ENCODE measurements at places on chromosomes 5 and 9.

DNA sequence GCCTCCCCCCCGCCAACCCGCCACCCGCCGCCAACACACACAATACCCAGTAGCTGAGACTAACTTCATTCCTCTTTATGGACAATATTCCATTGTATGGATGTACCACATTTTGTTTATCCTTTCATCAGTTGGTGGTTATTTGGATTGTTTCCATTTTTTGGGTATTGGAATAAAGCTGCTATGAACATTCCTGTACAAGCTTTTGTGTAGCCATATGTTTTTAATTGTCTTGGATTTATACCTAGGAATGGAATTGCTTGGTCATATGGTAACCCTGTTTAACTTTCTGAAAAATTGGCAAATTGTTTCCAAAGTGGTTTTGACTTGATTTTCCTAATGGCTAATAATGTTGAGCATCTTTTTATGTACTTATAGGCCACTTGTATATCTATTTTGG lies 4.9 kb upstream of the UBTD2 start:
- no peak for DNase-seq

DNA sequence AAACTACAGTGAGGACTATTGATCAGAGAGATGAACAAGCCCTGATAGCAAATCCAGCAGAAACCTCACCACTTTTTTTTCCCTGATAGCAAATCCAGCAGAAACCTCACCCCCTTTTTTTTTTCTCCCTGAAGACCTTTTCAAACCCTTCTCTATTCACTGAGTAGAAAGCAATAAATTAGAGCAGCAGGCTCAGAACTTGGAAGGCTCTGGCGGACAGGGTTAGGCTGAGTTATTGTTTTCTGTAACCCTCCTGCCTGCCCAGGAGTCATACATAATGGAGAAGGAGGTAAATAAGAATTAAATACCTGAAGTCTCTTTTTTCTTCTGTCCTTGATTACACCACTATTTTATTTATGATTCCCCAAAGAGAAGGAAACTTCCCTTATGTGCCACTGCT lies 136.3 kb upstream of the SNX2 start:
- no peak for DNase-seq

GRCh38 chr9:119689879-119690278 lies 320.6 kb upstream of the BRINP1 start:
- DNase-seq, result no peak

DNA sequence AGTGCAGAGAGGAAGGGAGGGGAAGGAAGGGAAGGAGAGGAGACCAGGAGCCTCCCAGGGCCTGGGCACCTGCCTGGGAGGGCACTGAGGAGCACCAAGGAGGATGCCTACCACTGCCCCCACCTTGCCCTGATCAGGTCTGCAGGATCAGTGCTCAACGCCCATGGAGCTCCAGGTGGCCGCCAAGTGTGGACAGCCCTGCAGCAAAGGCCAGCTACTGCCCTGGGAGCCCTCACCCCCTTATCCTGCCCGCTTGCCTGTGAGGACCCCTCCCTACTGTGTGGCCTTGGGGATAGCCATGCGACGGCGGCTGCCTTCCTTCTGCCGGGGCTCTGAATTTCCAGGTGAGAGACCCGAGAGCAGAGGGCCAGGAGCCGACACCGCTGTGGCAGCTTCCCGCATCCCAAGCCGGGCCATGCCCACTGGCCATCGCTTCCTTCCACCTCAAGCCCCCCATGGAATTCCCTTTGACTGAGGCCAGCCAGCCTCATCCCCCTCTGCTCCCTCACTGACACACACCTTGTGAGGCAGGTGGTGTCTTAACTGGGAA lies 12.4 kb downstream of the ADAMTS2 start:
- DNase-seq, result no peak

GRCh38 chr9:27423915-27424710 lies 100.0 kb upstream of the IFNK start:
- no peak for DNase-seq

DNA sequence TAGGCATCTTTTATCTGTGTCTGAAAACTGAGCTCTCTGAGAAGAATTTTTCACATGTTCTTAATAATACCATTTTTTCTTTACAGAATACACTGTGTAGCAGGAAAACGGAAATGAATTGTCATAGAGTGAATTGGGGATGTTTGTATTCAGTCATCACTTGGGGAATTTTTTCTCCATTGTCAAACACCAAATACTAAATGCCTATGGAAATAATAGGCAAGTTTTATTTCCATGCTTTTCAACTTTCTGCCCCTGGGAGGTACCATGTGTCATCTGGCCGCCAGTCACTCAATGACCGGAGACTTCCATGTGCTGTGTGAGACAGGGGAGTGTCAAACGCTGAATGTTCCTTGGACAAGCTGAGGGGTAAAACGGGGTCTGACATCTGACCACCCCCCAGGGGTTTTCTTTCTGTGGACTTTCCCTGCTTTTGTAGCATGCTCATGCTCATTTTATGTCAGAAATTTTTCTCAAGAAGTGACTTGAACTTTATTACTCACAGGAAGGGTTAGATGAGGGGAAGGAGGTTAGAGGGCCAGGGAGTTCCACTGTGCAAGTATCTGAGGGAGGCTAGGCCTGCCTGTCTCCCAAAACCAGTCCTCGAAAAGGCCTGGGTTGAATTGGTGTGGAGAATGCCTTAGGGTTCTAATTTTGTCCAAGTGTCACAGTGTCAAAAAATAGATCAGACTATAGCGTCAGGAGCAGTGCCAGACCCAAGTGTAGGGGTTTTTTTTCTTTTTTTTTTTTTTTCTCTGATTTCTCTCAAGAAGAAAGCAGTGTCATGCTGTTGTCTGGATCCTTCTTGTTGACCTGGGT lies 438.6 kb downstream of the AGTPBP1 start:
- no peak for DNase-seq

GRCh38 chr9:100277166-100277979 lies 75.4 kb downstream of the TEX10 start:
- no peak for DNase-seq

- DNase-seq, result no peak
Observed at GRCh38 chr5:139611703-139612584, 36.2 kb upstream of the CXXC5 start.

GRCh38 chr9:121689461-121690157 lies 38.2 kb downstream of the DAB2IP start:
- DNase-seq, result no peak

DNA sequence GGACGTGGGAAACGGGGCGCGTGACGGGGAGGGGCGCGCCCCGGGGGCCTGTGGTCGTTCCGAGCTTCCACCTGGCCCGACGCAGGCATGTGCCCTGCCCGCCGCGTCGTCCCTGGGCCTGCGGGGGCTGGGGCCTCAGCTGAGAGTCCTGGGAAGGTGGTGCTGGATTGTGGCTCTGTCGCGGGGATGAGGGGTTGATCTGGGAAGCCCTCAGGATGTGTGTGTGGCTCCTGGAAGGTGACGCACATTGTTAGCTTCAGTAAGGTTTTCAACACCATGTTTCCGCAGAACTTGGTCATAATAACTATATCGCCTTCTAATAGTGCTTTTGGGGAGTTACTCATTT lies 589.1 kb downstream of the MTRR start:
- DNase-seq, result peak; percentile 10

DNA sequence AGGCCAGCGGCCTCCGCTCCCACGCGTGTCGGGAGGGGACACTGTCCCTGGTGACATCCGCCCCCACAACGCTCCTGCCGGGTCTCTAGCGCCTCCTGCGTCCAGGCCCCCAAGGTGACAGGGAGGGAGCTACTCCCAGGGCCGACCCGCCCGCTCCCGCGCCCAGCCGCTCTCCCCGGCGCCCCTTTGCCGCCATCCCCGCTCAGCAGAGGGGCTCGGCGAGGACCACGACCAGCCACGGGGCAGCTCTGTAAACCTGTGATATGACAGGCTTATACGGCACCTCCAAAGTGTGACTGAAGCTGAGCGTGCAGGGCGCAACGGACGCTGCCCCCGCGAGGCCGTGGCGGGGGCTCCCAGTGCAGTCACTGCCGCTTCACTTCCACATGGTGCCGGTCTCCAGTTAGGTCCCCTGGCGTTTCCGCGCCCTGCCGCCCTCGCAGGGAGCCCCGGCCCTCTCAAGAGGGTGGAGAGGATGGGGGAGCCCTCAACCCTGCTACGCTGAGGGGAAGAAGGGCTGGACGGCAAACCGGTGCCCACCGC lies 978 bp upstream of the ADCY2 start:
- no peak for DNase-seq

- no peak for DNase-seq
Observed at GRCh38 chr9:118721923-118722322, 647.3 kb downstream of the BRINP1 start.

GRCh38 chr5:72452515-72453245 lies 54.5 kb downstream of the ZNF366 start:
- DNase-seq, result peak; percentile 73

- DNase-seq, result no peak
Observed at GRCh38 chr5:133653760-133654049, 41.4 kb upstream of the FSTL4 start.

GRCh38 chr5:163458778-163459385 lies 1.0 kb downstream of the NUDCD2 start:
- no peak for DNase-seq

- no peak for DNase-seq
Observed at GRCh38 chr9:133694686-133695085, 43.5 kb downstream of the SARDH start.

GRCh38 chr5:35337340-35338156 lies 107.3 kb upstream of the PRLR start:
- no peak for DNase-seq

DNA sequence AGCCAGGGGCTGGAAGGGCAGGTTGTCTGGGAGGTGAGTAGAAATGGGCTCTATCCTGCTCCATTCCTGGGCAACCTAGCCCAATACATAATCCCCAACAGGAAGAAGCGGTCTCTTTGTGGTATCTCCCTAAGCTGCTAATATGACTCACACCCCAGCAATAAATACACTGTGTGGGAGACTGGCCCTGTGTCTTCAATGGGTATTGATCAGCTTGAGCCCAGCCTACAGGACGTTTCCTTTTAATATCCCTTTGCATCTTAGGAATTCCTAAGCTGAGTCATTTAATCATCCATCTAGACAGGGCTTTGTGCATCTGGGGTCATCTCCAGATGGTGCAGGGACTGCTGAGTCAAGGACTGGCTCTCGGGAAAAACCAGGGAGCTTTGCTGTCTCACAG lies 207.0 kb upstream of the PANK3 start:
- no peak for DNase-seq

DNA sequence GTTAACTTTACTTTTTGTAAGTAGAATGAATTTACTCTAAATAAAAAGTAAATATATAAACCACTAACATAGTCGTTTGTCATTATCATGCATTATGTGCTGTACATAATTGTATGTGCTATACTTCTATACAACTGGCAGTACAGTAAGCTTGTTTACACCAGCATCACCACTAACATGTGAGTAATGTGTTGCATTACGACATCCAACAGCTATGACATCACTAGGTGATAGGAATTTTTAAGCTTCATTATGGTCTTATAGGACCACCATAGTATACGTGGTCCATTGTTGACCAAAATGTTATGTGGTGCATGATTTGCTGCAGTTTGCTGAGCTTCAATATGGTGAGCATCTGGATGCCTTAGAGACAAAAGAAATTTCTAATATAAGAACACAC lies 819.1 kb upstream of the GRAMD2B start:
- no peak for DNase-seq

GRCh38 chr9:122131401-122132001 lies 28.1 kb downstream of the NDUFA8 start:
- DNase-seq, result no peak

- no peak for DNase-seq
Observed at GRCh38 chr9:76835571-76836283, 70.2 kb downstream of the PRUNE2 start.

GRCh38 chr9:122099271-122099869 lies 6.3 kb upstream of the TTLL11 start:
- DNase-seq, result peak; percentile 62

GRCh38 chr9:116644091-116644688 lies 42.9 kb upstream of the TRIM32 start:
- no peak for DNase-seq

DNA sequence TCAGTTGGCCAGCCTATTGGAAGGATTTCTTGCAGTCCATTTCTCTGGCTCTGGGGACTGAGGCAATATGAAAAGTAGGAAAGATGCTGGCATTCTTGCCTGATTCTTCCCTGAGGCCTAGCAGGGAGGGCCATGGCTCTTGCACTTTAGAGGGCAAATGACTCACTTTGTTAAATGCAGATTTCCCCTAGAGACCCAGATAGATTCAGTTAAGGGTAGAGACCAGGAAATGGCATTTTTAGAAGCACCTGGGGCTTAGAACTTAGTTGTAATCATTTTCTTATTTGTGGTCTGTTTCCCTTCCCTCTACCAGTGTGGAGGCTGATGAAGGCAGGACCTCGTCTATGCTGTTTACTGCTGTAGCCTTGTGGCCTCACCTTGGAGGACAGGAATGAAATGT lies 112.8 kb upstream of the NR3C1 start:
- no peak for DNase-seq

GRCh38 chr9:6955251-6955921 lies 197.6 kb downstream of the KDM4C start:
- peak; percentile 48 for DNase-seq

DNA sequence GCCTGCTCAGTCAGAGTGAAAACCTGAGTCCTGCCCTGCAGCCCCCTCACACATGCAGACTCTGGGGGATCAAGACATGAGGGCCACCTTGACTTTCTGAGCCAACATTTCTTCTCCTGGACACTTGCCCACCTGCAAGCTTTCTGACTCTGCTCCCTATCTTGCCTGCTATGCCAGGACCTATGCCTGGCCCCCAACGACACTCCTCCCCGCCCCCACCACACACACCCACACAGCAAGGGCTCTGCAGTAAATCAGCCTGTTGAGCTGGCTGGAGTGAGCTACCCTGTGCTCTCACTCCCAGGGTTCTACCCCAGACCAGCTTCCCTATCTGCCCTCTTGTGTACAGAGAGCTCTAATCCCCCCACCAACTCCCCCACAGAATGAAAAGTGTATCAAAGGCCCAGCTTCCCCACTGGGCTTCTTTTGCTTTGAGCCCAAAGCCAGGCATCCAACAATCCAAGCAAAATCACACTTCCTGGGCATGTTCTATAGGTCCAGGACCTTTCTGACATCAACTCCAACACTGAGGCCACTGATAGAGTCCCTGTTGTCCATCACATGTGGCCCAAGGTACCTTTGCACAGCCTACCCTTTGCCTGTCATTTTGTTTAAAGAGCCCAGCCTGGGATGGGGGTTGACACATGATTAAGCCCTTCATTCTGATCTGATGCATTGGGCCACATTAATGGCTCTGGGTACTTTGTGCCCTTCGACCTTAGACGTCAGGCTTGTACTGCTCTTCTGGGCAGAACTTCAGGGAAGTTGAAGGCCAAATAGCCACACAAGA lies 7.2 kb downstream of the PDLIM4 start:
- DNase-seq, result no peak

- no peak for DNase-seq
Observed at GRCh38 chr9:88018101-88018500, 43.8 kb upstream of the CDK20 start.

DNA sequence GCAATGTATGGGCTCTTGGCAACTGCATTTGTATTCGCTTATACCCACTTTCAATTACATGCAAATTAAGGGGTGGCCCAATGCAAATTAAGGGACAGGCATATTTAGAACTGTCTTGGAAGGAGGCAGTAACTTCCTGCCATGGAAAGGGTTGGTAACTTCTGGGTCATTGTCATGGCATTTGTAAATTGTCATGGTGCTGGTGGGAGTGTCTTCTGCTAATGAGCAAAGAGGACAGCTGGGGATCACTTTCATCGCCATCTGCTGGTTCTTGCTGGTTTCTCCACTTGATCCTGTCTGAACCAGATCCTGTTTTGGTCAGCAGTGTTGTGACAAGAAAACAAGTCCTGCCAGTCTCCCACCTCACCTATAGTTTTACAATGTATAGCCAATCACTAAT lies 23.3 kb upstream of the UGT3A2 start:
- no peak for DNase-seq

GRCh38 chr5:80982093-80982492 lies 21.9 kb downstream of the RASGRF2 start:
- no peak for DNase-seq

All from right lung (tissue), 10 donors.